CD4-positive, alpha-beta T cell treated with Interleukin-1 beta for 1 hour (primary cell): ENCODE measurements at places on chromosomes 2 and 18.

DNA sequence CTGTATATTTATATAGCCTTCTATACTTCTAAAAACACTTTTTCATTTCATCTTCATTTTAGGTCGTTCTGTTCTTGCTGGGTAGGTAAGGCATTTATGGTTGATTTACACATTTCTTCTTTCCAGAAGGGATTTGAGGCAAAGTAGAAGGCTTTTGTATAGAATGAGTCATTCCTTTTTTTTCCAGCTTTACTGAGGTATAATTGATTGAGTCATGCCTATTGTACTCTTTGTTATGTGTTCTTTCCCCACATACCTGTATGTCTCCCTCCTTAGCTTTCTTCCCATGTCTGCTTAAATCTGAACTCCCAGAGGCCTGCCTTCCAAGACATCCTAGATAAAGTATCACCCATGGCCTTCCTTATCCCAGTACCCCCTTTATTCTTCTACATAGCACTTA lies 4.8 kb upstream of the CDC42EP3 start:
- DNase-seq: no peak

GRCh38 chr18:75244351-75245313 lies 34.0 kb downstream of the TSHZ1 start:
- DNase-seq: peak; percentile 27

- no peak for DNase-seq
These were observed 354.9 kb downstream of the TNS1 start for GRCh38 chr2:217647925-217648324.

DNA sequence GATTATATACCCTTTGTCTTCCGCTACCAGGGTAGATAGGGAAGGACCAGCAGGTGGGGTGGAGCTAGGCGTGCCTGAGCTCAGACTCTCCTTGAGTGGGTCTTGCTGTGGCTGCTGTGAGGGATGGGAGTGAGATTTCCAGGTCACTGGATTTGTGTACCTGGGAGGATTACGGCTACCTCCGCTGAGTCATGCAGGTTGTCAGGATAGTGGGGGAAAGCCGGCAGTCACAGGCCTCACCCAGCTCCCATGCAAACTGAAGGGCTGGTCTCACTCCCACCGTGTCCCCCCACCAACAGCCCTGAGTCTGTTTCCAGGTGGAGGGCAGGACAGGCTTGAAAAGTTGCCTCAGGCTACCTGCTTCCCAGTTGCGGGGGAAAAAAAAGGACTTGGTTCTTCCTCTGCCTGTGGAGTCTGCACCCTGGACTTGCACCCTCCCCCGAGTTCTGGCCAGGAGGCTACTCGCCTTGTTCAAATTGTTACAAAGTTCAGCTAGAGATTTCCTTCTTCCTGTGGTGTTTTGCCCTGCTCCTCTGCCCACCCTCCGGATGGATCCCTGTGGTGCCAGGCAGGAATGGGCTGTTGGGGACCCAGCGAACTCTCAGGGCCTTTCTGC lies 268.3 kb downstream of the VAPA start:
- DNase-seq: no peak

GRCh38 chr2:121245120-121245820 lies 39.7 kb downstream of the TFCP2L1 start:
- DNase-seq: no peak

DNA sequence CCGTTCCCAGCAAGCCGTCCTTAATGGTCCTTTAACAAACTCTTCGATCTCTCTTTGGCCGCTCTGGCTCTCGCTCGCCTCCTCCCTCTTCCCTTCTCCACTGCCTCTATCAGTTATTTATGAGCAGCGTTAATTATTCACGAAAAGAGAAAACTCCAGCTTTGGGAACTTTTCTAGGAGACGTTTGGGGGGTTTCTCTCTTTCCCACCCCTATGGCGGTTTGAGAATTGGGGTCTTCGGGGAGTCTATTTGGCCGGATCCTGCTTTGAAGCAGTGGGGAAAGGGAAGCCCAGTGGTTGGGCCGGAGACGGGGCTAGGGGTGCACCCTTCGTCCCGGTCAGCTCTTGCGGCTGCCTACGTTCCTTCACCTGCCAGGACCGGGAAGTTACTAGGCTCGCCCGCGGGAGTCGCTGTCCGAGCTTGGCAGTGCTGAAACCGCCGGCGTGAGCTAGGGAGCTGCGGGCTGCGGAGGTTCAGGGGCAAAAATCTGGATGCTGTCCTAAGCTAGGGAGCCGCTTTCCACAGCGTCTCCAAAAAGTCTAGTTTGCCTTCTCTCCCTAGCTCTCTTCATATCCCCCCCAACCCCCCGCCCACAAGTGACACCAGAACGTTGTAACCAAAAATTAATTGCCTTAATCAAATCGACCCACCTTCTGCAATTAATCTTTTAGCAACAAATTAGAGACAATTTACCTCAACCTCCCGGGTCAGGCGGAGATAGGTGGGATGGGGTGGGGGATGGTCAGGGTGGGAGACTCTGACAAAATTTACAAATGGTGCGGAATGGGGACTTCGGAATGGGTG lies 8.9 kb upstream of the SKOR2 start:
- DNase-seq: no peak

- peak; percentile 35 for DNase-seq
These were observed 800 bp downstream of the IL1RL2 start for GRCh38 chr2:102187496-102188150.

- no peak for DNase-seq
These were observed 53.1 kb downstream of the RHBDD1 start for GRCh38 chr2:226888971-226889370.

- DNase-seq: no peak
These were observed 73.8 kb downstream of the RIF1 start for GRCh38 chr2:151483546-151483945.

DNA sequence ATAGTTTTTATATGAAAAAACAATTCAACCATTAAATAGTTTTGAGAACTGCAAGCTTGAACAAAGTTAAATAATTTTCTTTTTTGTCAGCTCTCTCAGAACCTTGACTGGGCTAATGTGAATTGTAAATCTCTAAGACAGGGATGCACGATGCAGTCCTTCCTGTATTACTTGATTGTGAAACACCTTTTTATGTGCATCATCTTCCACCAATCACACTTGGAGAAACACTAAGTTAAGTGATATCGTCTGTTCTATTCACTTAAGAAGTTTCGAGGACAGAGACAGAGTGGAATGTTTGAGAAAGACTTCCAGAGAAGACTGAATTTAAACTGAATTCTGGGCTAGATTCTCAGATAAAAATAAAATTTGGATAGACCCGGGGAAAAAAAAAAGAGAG lies 238.2 kb downstream of the MREG start:
- no peak for DNase-seq

GRCh38 chr2:16625201-16625729 lies 40.4 kb downstream of the CYRIA start:
- no peak for DNase-seq

- DNase-seq: no peak
These were observed 6.6 kb upstream of the MTHFD2 start for GRCh38 chr2:74191596-74192380.

- no peak for DNase-seq
These were observed 40.3 kb downstream of the LHCGR start for GRCh38 chr2:48715042-48715899.

DNA sequence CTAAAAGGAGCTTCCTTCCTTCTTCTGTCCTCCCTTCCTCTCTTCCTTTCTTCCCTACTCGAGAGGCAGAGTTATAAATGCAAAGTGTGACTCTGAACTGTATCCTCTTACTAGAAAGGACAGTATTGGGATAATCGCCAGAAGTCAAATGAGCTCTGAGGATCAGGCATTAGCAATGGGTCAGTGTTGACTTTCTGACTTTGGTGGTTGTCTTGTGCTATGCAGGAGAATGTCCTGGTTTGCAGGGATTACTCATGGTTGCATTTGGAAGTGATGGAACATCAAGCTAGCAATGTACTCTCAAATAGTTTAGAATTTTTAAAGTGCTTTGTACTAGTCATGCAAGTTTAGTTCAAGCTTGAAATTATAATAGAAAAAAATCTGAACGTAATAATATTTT lies 115.6 kb downstream of the TXNL1 start:
- DNase-seq: no peak

- no peak for DNase-seq
These were observed 58.1 kb upstream of the RNU4ATAC start for GRCh38 chr2:121472470-121472993.

DNA sequence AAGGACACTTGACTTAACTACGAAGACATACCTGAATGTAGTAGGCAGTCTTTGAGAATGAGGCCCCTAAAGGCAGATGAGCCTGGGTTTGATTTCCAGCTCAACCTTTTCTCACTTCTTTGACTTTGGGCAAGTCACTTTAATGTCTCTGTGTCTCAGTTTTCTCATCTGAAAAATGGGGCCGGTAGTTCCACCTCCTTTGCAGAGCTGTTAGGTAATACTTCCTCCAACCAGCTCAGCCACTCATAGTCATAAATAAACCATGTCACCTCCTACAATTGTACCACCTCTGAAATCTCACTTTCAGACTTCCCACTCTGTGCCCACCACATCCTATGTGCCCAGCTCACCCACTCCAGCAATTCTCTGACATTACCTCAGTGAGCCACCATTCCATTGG lies 10.4 kb downstream of the ARHGAP25 start:
- no peak for DNase-seq

GRCh38 chr2:238504181-238504931 lies 77.6 kb downstream of the ASB1 start:
- DNase-seq: no peak

GRCh38 chr2:153105829-153106578 lies 372.6 kb downstream of the RPRM start:
- no peak for DNase-seq

DNA sequence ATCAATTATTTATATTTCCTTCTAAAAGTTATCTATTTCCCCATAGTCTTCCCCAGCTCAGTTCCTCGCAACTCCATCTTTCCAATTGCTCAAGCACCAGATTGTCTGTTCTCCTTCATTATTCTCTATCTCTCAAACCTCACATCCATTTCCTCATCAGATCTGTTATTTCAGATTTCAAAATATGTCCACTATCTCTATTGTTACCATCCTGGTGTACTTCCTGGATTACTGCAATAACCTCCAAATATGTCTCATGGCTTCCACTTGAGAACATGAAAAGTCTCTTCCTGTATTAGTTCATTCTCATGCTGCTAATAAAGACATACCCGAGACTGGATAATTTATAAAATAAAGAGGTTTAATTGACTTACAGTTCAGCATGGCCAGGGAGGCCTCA lies 641.7 kb upstream of the ZEB2 start:
- DNase-seq: no peak
